ENCODE measurements at places on chromosomes 12 and 14. TPM values are rescaled to one million over a fixed set of nuclear protein-coding genes. Genes with fewer than 3 reads are reported as not detected.

The TAS2R46 gene
- total RNA-seq = 2.1 TPM

DNA sequence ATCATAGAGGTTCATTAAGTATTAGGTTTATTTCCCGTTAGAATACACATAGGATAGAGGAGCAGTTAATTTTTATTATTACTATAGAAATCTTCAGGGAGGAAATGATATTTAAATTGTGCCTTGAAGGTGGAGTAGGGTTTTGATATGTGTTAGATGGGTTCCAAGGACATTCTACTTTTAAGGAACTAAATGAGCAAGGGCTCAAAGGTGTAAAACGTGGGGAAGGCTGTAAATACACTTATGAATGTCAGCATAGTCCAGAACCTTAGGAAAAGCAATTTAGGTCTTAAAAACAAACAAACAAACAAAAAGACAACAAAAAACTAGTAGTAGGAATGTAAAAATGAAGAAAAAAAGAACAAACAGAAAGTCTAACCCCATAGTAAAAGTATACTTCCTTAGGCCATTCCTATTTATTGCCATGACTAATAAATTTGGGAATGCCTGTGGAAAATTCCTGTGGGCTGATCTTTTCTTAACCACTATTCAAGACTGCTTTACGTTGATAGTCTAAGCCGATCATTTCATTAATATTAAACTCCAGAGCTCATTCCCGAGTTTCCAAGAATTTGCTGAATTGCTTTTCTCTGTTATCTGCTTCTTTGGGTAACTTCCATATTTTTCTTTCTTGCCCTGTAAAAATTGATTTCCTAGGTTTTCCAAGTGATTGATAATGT lies 180.3 kb downstream of the RAD51B start:
- no peaks in the 10 kb centered on the region for H3K4me1 ChIP-seq
- H3K27ac ChIP-seq = no peak overlapping the region
- no peak for DNase-seq
- H3K4me3 ChIP-seq = no peak overlapping the region
- H3K27me3 ChIP-seq = no peaks in the 10 kb centered on the region

The MDGA2 gene
- not detected for total RNA-seq

The SLC4A8 gene
- 3.2 TPM for total RNA-seq

The NGB gene
- total RNA-seq = not detected

The VRTN gene
- not detected for total RNA-seq

DNA sequence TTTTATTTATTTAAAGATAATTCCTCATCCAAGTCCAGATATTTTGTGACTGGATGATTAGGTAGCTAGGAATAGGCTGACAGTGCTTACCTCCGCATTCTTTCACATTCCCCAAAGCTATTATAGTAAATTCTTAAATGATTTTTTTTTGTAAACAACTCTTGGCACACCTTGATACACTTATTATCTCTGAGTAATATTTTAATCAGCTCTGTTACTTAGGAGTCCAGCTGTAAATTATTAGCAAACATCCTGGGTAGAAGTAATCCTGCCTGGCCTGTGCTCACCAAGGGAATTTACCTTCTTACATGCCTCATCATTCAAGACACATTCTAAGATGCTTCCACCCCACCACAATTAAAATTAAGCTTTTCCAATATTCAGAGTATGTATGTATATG lies 186.1 kb downstream of the SLC2A13 start:
- H3K27me3 ChIP-seq = no peaks in the 10 kb centered on the region
- no peak overlapping the region for H3K4me3 ChIP-seq
- H3K4me1 ChIP-seq = no peaks in the 10 kb centered on the region
- DNase-seq = no peak
- no peaks in the 10 kb centered on the region for H3K36me3 ChIP-seq

GRCh38 chr14:65074449-65075150 lies 27.7 kb downstream of the MAX start:
- peak; percentile 52 for DNase-seq
- no peaks in the 10 kb centered on the region for H3K36me3 ChIP-seq
- peaks cover 12% of the 10 kb centered on the region for H3K4me1 ChIP-seq

- no peaks in the 10 kb centered on the region for H3K27me3 ChIP-seq
- H3K27ac ChIP-seq = no peak overlapping the region
- no peak overlapping the region for H3K4me3 ChIP-seq
- peaks cover 23% of the 10 kb centered on the region for H3K36me3 ChIP-seq
Measured at GRCh38 chr14:91140672-91141071, 26.8 kb downstream of the DGLUCY start.

GRCh38 chr14:41298328-41298690 lies 308.4 kb upstream of the LRFN5 start:
- no peak overlapping the region for H3K4me3 ChIP-seq
- DNase-seq = no peak
- H3K27me3 ChIP-seq = no peaks in the 10 kb centered on the region
- H3K36me3 ChIP-seq = no peaks in the 10 kb centered on the region
- H3K27ac ChIP-seq = no peak overlapping the region

DNA sequence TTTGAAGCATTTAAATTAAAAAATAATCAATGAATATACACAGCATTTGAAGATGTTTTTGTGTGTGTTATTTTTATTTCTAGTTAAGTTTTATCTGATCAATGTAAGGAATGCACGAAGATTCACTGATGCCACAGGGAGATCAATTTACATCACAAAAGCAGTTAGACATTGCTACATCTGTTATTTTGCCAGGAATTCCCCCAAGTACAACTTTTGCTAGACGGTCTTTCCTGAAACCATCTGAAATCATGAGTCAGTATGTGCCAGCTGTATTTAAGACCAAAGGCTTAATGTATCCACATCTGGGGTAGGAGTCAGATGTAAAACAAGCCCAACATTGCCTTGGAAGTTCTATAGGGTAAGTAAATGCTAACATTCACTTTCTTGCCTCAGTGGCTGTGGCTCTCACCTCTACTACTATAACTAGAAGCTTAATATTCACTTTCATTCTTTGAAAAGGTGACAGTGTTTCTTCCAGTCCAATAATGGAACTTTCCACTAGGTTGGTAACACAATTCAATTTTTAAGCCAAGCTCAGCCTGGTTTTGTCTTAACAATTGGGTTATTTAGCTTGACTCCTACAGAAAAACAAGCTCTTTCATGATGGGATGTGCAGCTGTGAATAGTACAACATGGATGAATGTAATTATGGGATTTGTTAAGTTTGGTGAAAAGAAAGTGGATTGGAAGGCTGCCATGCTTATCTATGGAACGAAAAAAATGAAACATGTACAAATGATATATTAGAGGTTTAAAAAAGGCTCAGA lies 385.4 kb upstream of the TMEM132C start:
- H3K36me3 ChIP-seq = no peaks in the 10 kb centered on the region
- H3K27ac ChIP-seq = no peak overlapping the region
- H3K4me1 ChIP-seq = no peaks in the 10 kb centered on the region
- no peak overlapping the region for H3K4me3 ChIP-seq
- H3K27me3 ChIP-seq = no peaks in the 10 kb centered on the region

The GPR135 gene
- total RNA-seq = 4.7 TPM

The SLC5A8 gene
- total RNA-seq = not detected

The GUCY2C gene
- 0.29 TPM for total RNA-seq

Data from B cell (primary cell).